ENCODE measurements at places on chromosomes 5 and 9.

DNA sequence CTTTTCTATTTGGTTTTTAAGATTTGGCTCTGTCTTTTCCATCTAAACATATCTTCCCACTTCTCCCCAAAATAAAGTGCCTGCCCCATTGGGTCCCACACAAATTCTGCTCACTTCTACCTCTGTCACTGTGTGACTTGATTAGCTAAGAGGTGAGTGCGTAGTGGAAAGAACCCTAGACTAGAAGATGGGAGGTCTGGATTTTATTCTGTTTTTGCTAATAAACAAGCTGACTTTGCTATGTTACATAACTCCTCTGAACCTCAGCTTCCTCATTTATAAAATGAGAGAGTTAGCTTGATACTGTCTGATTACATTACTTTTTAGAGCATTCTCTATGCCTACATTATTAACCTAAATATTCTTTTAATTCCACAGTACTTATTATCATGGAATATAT is 51.3 kb upstream of the PTGER4 start:
- no peak for DNase-seq

- DNase-seq = no peak
Measured at GRCh38 chr5:77832938-77833337, 56.8 kb upstream of the TBCA start.

GRCh38 chr9:99118782-99119466 is 14.0 kb downstream of the TGFBR1 start:
- DNase-seq = no peak

- no peak for DNase-seq
Measured at GRCh38 chr5:74693191-74693590, 8.2 kb downstream of the HEXB start.

- no peak for DNase-seq
Measured at GRCh38 chr5:38557308-38557710, 863 bp upstream of the LIFR start.

DNA sequence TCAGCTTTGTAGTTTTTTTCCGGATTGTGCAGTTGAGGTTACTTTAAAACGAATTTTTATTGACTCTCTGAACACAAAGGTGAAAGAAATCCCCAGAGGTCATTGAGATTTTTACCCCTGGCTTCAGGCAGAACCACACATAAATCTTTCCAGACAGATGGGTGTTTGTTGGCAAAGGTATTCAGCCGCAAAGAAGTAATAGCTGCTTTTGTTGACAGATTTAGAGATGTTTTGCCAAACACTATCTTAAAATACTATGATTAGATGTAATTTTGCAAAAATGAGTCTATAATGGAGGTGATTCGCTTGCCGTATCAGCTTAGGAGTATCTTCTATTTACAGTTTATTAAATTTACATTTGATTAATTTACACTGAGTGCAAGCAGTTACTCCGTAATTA is 418.3 kb upstream of the CLINT1 start:
- DNase-seq = no peak

- DNase-seq = peak; percentile 38
Measured at GRCh38 chr9:83509402-83509801, 28.8 kb downstream of the FRMD3 start.

GRCh38 chr5:72226950-72227349 is 93.1 kb downstream of the MRPS27 start:
- DNase-seq = no peak

GRCh38 chr9:16294133-16294770 is 576.2 kb downstream of the BNC2 start:
- DNase-seq = no peak

GRCh38 chr5:3302228-3302627 is 293.4 kb upstream of the IRX1 start:
- no peak for DNase-seq

DNA sequence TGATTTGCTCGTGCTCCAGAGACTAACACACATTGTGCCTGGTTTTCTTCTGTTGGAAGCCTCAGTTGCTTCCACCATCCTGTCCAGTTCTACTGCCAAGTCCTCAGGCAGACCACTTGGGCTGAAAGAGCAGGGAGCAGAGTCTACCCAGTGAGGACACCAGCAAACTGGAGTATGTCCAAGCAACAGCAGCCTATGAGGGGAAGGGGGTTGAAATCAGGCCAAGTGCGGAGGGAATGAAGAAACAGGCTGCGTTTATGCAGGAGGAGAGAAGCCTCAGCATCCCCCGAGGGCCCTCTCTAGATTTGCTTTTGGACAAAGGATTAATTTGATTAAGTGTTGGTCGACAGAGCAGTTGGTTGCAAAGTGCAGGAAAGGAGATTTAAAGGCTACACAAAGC is 14.5 kb downstream of the DOCK2 start:
- no peak for DNase-seq

- no peak for DNase-seq
Measured at GRCh38 chr5:103793595-103794182, 231.1 kb upstream of the NUDT12 start.

DNA sequence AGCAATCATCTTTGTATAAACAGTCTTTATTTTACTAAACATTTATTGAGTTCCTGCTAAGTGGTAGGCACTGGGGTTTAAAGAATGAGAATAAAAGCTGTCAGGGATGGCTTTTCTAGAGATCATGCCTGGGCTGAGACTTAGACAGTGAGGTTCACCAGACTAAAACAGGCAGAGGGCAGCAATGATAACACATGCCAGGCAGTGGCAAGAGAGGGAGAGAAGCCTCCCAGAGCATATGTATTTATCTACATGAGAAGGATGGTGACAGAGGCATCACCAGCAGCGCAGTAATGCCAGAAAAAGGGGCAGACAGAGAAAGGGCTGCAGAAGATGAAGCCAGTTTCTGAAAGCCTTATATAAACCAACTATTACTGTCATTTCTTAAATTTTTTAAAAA is 121.0 kb upstream of the CCDC180 start:
- DNase-seq = no peak

- DNase-seq = no peak
Measured at GRCh38 chr9:36551910-36552309, 20.8 kb upstream of the MELK start.

All from T47D (cell line).